Thoracic aorta (tissue), 2 donors: ENCODE measurements at places on chromosomes 2 and 18.

DNA sequence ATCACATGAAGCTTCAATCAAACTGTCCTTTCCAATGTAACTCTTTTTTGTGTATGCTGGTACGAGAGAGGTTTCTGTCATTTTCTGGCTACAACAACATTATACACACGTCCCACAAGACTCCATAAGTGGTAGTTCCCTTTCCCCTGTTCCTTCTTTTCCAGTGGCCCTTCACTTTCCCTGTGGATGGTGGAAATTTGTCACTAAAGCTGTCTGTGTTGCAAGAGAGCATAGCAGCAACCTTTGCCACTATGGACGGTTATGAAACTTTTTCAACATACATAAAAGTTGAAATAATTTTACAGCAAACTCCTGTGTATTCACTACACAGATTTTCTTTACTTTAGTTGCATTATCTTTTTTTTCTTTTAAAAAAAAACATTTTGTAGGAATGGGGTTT lies 18.7 kb downstream of the DBI start:
- DNase-seq: no peak

- DNase-seq: no peak
Observed at GRCh38 chr18:33440060-33441043, at the start of gene CCDC178. TSS of gene CCDC178 (minus strand) at chr18:33440721. CDS start at chr18:33412088, 28,633 bp downstream.

GRCh38 chr2:239386872-239387445 lies 13.9 kb downstream of the HDAC4 start:
- DNase-seq: no peak

GRCh38 chr2:177328056-177328455 lies 63.5 kb upstream of the NFE2L2 start:
- no peak for DNase-seq

GRCh38 chr2:158782616-158783015 lies 12.5 kb upstream of the DAPL1 start:
- no peak for DNase-seq

DNA sequence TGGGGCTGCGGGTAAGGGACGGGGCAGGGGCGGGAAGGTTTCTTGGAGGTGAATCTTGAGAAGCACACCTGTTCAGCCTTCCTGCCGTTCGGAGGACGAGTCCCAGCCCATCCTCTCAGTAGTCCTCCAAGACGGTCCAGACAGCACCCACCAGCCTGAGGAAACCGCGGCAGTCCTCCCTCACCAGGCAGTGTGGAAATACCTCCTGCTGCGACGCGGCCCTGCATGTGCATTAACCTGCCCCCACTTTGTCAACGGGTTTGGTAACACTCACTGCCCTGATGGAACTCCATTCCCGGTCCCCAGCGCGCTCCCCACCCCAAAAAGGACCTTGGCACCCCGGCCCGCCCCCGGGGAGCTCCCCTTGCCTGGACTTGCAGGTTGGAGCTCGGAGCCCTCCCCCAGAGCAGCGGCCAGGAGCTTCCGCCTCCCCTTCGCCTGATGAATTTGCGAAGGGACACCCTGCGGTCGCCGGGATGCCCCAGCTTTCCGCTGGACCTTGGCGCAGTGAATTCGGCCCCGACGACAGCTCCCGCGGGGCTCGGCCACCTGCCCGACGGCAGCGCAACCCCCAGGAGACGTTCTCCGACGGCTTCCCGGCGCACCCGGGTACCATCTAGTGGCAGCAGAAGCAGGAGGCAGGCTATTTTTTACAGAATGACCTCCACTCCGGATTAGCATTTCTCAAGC lies 31.5 kb downstream of the ACVR1C start:
- DNase-seq: no peak

- DNase-seq: no peak
Observed at GRCh38 chr2:226796840-226797288, 2.8 kb downstream of the IRS1 start.

- no peak for DNase-seq
Observed at GRCh38 chr18:79554321-79554720, 125.3 kb upstream of the CTDP1 start.

- DNase-seq: no peak
Observed at GRCh38 chr2:46369783-46370182, 72.6 kb downstream of the EPAS1 start.

GRCh38 chr2:39660612-39661236 lies 5.0 kb upstream of the TMEM178A start:
- DNase-seq: no peak

DNA sequence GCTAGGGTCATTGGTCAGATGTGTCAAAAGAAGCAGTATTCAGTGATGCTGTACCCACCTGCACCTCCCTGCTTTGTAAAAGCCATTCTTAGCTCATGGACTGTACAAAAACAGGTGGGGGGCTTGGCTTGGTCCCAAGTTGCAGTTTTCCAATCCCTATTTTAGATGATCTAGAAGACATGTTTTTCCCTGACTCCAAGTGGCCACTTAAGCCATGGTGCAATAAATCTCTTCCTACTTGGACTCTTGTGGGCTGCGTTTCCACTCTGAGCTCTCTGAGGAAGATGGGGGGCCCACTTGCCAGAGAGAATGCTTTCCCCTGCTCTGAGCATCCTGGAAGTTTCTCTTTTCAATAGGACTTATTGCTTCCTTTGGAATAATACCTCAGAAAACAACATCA lies 57.0 kb upstream of the SPP2 start:
- DNase-seq: no peak

DNA sequence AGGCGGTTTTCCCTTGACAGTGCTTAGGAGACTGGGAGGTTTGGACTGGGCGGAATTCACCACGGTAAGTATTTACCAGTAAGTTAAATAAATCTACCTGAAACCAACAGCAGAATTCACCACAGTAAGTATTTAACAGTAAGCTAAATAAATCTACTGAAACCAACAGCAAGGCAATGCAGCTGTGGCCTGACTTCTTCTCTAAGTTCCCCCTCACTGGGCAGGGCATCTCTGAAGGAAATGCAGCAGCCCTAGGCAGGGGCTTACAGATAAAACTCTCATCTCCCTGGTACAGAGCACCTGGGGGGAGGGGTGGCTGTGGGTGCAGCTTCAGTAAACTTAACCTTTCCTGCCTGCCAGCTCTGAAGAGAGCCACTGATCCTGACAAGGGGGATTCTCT lies 432.5 kb upstream of the LRRTM1 start:
- no peak for DNase-seq

- no peak for DNase-seq
Observed at GRCh38 chr2:118372886-118373830, 284.9 kb downstream of the INSIG2 start.

GRCh38 chr2:239762106-239762505 lies 263.0 kb downstream of the NDUFA10 start:
- DNase-seq: no peak

- no peak for DNase-seq
Observed at GRCh38 chr2:163407296-163407695, 328.5 kb downstream of the FIGN start.

GRCh38 chr2:241540771-241541561 lies 17.6 kb upstream of the BOK start:
- no peak for DNase-seq

DNA sequence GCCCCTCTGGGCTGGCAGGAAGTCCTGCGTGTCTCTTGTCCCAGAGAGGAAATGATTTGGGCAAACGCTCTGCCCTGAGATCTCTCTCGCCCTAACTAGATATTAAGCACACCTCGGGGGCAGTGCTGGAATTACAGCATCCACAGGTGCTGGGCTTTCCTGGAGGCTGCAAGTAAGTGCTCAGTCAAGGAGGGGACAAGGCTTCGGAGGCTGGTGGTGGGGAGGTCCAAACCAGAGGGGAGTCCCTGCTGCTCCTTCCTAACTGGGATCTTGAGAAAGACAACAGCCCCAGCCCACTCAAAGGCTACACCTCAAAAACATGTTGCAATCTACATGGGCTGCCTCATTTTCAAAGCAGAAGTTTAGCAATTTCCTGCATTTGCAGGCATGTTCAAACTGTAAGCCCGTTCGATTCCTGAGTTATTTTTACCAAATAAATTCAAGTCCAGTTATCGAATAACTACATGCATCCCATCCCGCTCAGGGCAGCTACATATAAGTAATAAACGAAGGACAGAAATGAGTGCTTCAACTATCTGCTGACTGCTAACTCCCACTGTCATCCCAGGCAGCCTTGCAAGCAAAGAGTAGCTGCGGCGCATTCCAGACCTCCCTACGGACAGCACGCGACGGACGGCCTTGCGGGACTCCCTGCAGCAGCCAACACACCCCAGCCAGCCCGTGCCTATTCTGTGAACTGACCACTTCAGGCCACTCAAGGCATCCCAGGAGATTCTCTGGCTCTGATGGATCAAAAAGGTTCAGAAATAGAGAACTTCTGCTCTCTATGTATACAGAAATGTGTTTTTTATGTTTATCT lies 27.5 kb downstream of the ZNF516 start:
- no peak for DNase-seq

DNA sequence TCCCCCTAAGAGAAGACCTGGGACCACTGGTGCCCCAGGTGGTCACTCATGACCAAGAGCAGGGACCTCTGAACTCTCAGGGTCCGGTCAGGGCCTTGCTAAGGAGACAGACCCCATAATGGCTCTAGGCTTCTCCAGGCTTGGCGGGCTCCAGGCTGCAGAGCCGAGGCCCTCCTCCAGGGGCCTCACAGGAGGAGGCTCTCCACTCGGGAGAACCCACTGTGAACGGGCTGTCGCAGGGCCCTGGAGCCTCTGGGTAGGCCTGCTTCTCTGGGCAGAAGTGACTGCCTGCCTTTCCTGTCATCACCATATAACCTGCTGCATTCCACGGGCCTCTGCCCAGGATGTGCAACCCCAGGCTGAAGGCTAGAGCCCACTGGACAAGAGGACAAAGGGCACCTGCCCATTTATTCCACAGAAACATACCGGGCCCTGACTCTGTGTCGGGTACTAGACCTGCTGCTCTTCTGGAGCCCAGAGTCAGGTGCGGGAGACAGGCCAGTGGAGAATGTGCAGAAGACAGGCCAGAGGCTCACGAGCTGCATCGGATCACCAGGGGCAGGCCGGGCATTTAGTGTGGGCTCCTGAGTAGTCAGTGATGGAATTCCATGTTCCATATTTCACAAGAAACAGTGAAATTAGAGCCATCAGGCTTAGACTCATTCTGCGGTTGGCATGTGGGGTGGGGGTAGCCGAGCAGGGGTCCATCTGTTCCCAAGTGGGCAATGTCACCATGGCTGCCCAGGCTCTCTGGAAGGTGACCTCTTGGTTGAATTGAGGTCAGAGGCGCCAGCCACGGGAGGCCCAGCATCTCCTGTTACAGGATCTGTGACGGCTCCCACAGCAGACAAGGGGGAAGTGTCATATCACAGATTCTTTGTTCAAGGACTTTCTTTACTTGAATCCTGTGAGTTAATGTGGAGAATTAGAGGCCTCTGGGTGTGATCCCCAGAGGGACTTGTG lies 220.8 kb downstream of the SH3RF3 start:
- no peak for DNase-seq

DNA sequence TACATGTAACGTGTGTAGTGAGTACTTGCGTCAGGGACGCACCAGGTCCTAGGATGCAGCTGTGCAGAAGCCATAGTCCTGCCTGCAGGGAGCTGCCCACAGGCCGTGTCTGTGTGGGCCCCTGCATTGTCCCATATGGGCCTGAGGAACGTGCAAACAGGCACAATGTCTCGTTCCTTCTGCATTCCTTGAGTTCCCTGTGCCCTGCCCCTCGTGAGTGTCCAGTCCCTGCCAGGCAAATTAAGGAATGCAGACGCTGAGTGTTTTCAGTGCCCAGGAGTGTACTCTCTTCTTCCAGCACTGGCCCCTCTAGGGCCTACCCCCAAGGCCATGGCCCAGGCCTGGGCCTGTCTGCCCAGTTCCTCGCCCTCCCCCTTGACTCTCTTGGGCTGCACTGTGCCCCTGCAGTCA lies 61.8 kb downstream of the FAM168B start:
- DNase-seq: no peak

DNA sequence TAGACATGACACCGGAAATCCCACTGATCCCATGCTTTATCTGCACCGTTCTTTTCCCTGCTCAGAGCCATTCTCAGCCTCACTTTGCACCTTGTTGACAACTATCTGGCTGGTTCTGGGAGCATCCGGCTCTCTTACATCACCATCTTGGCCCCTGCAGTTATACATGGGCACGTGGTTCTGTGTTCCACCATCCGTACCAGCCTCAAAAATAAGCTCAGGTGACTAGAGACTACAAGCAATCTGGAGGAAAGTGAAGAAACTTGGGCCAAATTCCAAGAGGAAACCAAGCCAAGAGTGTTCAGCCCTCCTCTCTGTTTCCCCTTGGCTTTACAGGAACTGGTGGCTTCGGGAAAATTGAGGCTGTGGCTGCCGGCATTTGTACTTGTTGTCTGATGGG lies 244.6 kb upstream of the ACVR2A start:
- DNase-seq: no peak

- no peak for DNase-seq
Observed at GRCh38 chr2:235302263-235302662, 191.6 kb upstream of the AGAP1 start.

DNA sequence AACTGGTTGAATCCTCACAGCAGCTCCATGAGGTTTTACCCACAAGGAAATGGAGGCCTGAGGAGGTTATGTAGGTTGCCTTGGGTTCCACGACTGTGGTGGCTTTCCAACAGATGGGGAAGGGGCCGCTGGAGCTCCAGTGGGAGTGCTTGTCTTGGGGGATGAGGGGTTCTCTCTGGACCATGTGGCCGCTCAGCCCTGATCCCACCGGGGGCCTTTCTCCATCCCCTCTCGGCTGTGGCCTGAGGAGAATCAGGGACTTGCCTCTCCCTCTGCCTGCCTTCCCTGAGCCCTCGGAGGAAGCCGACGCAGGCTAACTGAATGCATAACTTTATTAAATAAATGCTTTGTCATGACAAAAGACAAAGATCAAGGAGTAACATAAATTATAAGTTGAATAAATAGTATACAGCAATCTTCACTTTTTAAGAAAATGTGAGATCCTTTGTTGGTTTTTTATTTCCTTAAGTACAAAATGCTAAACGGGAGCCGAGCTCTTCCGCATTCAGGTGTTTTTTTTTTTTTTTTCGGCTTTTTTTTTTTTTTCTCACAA lies 23.5 kb downstream of the IGFBP5 start:
- no peak for DNase-seq

GRCh38 chr2:189312643-189313042 lies 128.6 kb upstream of the WDR75 start:
- no peak for DNase-seq

GRCh38 chr2:26001743-26002351 lies 19.6 kb upstream of the KIF3C start:
- DNase-seq: peak; percentile 47

- no peak for DNase-seq
Observed at GRCh38 chr2:8162552-8162951, 519.3 kb upstream of the ID2 start.

GRCh38 chr2:65186093-65186868 lies 41.4 kb upstream of the ACTR2 start:
- no peak for DNase-seq
